ENCODE measurements at places on chromosomes 4 and X.

GRCh38 chrX:127243654-127244053 is 424.1 kb downstream of the PRR32 start:
- no peak for DNase-seq

- DNase-seq = no peak
These were observed 65.7 kb upstream of the TTC29 start for GRCh38 chr4:147011411-147011810.

- no peak for DNase-seq
These were observed 2.6 kb downstream of the TIFA start for GRCh38 chr4:112282860-112283667.

- DNase-seq = no peak
These were observed 13.6 kb downstream of the DHX15 start for GRCh38 chr4:24570574-24571236.

GRCh38 chr4:126727461-126727860 is 905.3 kb upstream of the INTU start:
- DNase-seq = no peak
